ENCODE measurements at places on chromosomes 16 and 17.

DNA sequence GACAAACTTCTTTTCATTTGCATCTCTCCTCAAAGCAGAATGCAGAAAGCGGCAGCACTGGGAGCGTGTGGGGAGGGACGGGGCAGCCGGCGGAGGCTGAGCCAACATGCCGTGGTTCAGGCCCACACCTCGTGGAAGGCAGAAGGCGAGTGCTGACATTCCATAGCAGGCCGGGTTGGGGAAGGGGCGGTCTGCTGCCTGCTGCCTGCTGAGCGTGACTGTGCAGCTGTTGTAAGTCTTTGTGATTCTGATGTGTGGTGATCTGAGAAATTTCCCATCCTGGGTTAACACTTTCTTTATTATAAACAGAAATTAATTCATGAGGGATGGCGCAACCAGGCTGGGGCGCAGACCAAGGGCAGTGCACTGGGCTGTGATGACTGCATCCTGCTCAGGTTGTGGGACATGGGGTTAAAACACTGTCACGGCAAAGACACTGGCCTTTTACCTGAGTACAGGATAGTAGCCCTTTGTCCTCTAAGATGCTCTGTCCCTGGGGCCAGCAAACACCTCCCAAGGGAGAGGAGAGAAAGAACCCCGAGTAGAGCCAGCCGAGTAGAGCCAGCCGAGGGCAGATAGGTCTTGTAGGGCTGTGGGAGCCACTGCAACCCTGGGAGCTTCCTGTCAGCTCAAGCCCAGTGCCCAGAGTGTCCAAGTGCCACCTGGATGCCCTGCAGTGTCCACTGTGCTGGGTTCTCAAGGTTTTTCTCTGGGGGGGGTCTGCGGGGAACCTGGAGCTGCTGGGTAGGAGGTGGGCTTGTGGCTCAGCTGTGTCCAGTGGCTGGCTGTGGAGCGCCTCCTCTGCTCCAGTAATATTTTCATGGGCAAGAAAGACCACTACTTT, 8.8 kb upstream of the DNASE1 start:
- peak; percentile 45 for DNase-seq

DNA sequence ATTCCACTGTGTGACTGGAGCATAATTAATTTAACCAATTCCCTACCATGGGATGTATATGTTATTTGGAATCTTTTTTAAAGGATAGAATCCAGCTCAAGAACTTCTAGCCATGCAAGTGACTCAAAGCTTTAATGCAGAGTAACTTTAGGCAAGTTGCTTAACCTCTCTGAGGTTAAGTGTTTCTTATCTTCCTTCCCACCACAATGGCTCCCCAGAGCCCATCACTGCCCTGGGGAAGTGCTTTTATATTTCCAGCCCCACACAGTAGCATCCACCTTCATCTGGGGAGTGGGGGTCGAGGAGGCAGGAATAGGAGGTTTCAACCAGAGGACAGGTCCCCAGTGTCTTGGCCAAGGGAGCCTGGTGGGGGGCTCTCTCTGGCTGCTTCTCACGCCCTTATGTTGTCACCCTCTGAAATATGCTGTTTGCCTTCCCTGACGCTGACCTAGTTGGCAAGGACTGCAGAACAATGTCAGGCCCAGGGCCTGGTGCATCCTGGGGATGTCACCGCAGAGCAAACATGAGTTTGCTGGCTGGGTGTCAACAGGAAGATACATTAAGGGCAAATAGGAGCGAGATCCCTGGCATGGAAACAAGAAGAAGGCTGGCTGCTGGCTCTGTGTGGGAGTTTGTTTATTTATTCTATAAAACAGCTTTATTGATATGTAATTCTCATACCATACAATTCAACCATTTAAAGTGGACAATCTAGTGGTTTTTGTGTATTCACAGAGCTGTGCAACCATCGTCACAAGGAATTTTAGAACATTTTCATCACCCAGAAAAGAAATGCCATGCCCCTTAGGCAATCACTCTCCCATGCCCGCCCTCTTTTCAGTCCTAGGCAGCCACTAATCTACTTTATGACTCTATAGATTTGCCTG, 46.6 kb upstream of the WSB1 start:
- no peak for DNase-seq

- DNase-seq = no peak
These were observed 59.3 kb downstream of the ASIC2 start for GRCh38 chr17:33233811-33234177.

GRCh38 chr17:50205111-50205962, 3.9 kb upstream of the COL1A1 start:
- DNase-seq = no peak

DNA sequence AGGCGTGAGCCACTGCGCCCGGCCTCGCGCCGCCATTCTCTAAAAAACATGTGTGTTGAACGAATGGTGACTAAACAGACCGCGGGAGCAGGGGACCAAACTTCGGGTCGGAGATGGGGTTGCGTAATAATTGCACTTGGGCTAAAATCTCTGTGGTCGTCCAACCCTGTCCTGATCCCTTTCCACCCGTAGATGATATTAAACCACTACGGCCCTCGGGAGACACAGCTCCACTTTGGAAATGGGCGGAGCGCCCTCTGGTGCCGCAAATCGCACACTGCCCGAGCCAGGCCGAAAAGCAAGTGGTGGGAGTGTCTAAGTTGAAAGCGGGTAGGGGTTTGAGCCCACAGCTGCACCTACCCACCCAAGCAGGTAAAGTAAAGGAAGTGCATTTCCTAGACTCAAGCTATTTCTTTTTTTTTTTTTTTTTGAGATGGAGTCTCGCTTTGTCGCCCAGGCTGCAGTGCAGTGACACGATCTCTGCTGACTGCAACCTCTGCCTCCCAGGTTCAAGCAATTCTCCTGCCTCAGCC, 17.0 kb downstream of the CAVIN1 start:
- peak; percentile 91 for DNase-seq

DNA sequence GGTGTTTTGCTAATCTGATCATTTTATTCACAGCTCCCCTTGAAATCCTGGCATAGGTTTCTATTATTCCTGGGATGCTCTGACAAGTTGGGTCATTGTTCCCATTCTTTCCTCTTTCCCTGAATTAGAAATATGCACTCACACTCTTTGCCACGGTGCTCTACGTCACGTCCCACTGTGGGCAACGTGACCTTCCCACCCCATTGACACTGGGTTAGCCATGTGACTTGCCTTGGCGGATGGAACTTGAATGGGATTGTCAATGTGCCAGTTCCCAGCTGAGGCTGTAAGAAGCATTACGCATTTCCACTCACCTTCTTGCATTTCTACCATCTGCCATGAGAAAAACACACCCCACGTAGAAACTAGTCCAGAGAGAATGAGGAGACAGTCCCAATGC, 492.4 kb downstream of the SHISA9 start:
- no peak for DNase-seq

DNA sequence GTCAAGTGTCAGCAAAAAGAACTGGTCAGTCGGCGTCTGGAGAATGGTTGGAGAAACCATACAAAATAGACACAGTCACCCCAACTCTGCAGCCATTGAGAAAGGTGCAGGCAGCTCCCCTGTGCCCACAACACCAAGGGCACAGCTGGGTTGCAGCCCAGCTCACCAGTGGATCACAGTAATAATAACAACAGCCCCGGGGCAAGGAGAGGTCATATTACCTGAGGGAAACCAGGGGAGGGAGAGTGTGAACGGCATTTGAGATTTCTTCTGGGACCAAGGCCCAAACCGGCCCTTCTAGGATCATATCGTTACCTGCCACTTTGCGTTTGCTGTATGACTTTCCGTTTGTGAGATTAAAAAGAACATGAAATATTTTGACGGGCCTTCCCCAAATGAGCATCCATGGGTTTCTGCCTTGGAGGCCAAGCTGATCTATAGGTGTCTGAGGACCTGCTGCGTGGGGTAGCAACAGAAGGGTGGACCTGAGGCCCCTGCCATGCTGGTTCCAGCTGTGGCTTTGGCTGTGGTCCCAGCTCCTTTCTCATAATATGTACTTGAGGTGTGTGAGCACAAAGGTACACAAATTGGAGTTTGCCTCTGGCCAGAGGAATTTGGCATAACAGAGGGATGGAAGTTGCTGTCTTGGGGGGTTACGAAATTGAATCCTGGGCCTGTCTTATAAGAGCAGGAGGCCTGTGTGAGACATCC, 154.6 kb downstream of the CMIP start:
- DNase-seq = no peak

GRCh38 chr16:66574081-66574480, 5.2 kb upstream of the CMTM2 start:
- no peak for DNase-seq

DNA sequence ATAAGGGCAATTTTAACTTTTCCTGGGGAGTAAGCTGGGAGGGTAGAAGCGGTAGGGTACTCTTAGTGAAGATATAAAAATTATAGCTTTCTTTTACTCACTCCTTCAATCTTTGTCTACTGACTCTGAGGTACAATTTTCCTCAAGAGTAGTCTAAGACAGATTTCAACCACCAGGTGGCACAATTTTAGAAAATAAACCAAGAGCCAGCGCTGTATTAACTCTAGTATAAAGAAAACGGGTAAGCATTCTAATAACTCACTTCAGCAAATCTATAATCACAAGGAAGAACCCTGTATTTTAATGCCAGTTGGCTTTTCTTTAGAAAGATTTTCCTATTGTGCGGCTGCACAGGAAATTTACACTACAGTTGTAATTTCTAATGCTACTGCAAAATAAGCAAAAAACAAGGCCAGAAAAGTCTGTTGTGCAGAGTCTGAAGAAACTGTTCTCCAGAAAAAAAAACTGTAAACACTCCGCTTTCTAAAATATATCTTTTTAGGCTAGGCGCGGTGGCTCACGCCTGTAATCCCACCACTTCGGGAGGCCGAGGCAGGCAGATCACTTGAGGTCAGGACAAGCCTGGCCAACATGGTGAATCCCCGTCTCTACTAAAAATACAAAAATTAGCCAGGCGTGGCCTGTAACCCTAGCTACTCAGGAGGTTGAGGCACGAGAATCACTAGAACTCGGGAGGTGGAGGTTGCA, 1.9 kb downstream of the CMC2 start:
- no peak for DNase-seq

- DNase-seq = no peak
These were observed 4.1 kb downstream of the GRIN2A start for GRCh38 chr16:10178080-10178479.

GRCh38 chr16:22692916-22693637, 120.9 kb upstream of the HS3ST2 start:
- no peak for DNase-seq
